ENCODE measurements at places on chromosomes 5 and 9. TPM values are rescaled to one million over a fixed set of nuclear protein-coding genes. Genes with fewer than 3 reads are reported as not detected.

DNA sequence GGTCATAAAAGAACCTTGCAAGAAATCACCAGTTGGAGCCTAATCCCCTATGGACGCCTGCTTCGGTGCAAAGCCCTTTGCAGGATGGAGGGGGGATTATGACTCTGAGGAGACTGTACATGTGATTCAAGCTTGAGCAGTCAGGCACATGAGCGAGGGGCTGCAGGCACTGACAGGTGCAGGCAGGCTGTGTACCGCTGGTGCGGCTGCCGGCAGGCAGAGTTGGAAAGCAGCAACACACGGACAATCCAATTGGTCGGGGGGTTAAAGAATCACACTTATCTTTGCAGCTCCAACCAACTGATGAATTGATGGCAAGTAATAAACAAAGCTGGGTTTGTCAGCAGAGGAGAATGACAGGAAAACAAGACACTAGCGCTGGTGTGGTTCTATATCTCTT is 5.7 kb downstream of the WHRN start:
- DNase-seq = no peak

GRCh38 chr9:91905991-91906469 is 44.0 kb downstream of the ROR2 start:
- DNase-seq = no peak

Gene CCDC152
- polyA plus RNA-seq = 16.1 TPM

DNA sequence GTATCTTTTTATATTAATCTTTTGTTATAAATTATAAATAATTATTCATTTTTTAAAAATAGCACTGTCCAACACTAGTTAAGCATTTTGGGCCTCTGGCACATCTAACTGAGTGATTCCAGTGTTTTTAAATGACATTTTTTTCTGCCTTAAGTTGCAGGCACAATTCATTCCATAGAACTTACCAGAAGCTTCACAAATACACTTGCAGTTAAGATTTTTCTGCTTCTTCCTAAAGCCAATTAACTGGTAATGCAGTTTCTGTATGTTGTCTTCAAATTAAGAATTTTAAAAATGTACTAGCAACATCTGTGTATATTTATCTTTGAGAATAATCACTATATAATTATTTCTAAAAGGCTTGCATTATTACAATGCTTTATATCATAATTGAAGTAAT is 11.2 kb upstream of the NFIB start:
- DNase-seq = no peak

- DNase-seq = no peak
These were observed 200.9 kb downstream of the SLIT3 start for GRCh38 chr5:169099801-169100734.

Gene CKMT2
- 10.3 TPM for polyA plus RNA-seq

Measured in left kidney (tissue), 8 donors.